ENCODE measurements at places on chromosomes 2 and 18.

DNA sequence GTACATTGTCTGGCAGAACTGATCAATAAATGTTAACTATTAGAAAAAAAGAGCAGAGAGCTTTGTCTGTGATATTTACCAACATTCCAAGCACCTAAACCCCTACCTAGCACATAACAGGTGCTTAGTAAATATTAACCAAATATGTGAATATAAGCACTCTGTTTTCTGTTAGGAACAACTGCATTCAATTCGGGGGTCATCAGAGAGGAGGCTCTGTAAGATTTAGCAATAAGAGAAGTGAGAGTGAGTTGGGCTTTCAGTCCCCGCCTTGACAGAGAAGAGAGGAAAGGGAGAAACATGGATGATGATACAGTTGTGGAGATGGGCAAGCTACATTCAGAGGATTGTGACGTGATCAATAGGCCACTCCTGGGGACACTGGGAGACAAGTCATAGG, 47.7 kb downstream of the MYOM1 start:
- DNase-seq, result no peak

DNA sequence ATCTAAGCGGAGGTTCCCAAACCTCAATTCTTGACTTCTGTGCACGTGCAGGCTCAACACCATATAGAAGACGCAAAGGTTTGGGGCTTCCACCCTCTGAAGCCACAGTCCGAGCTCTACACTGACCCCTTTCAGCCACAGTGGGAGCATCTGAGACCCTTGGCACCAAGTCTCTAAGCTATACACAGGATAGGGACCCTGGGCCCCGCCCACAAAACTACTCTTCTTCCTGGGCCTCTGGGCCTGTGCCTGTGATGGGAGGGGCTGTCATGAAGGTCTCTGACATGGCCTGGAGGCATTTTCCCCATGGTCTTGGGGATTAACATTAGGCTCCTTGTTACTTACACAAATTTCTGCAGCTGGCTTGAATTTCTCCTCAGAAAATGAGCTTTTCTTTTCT, 1374.1 kb upstream of the NXPH2 start:
- no peak for DNase-seq

- DNase-seq, result no peak
These were observed 130.9 kb upstream of the PELI1 start for GRCh38 chr2:64275174-64275466.

- DNase-seq, result peak; percentile 70
These were observed 8.9 kb downstream of the STAM2 start for GRCh38 chr2:152166633-152167032.

DNA sequence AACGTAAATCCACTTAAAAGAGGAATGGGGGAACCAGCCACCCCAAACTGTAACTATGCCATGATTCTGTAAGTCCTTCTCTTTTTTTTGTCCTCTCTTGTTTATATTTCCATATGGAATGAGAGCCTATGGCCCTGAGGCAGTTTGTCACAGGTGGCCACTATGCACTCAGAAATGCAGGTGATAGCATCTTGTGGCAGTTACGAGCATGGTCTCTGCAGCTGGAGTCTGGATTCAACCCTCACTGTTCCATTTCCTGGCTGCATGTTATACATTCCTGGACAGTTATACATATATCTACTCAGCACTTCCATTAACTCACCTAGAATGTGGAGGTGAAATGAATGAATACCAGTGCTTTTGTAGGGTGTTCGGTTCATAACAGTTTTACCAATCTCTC, 291.5 kb upstream of the FANCL start:
- no peak for DNase-seq
